Gastroesophageal sphincter (tissue), 4 donors: ENCODE measurements at places on chromosomes 3 and 15. TPM values are rescaled to one million over a fixed set of nuclear protein-coding genes. Genes with fewer than 3 reads are reported as not detected.

Gene LDHAL6B
- total RNA-seq = not detected

DNA sequence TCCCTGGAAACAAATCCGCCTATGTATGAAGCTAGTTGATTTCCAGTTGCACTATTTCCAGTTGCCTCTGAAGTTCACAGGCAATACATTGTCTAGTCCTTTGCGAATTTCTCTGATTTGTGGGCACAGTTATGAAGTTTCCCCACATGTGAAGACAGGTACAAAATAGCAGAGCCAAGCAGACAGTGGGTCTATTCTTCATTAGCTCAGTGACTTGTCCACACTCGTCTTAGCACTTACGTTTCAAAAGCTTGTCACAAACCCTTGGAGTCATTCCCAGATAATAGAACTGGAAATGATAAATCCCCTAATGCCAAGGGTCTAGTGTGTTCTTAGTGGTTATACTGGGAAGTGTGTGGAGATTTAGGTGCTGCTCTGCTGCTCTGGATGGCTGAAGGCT lies 14.5 kb downstream of the SRPRB start:
- no peak for ATAC-seq

Gene ENTPD3
- total RNA-seq = 0.58 TPM

DNA sequence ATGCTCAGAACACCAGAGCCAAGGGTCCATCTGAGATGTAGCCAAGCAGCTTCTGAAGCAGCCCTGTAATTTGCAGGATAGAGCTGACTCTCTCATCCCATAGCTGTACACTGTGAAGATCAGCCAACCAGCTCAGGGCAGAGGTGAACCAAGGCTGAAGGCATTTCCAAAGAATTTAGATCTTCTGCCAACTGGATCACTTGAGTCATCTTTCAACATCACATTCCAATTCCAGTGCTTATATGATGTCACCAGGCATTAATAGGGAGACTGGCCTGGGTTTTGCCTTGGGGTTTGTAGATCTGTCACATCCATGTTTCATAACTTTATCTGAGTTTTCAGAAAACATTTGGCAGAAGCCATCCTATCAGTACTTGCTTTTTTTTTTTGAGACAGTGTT lies 98.2 kb downstream of the NR2F2 start:
- ATAC-seq = peak; percentile 95

GRCh38 chr3:101571028-101571895 lies 2.7 kb upstream of the PCNP start:
- ATAC-seq = no peak

Gene SLC49A4
- total RNA-seq = 20.4 TPM

Gene LARP6
- 44.4 TPM for total RNA-seq

Gene NR2F2
- total RNA-seq = 82.7 TPM

- ATAC-seq = no peak
Measured at GRCh38 chr3:29694331-29694730, 413.5 kb downstream of the RBMS3 start.

GRCh38 chr3:63970631-63971475 lies 52.4 kb downstream of the PSMD6 start:
- ATAC-seq = peak; percentile 52

GRCh38 chr15:93703092-93703739 lies 528.1 kb upstream of the MCTP2 start:
- no peak for ATAC-seq

GRCh38 chr15:83284559-83285283 lies at the start of gene BNC1:
BNC1 (minus strand) TSS chr15:83284664; CDS start chr15:83284628, 36 bp downstream.
- ATAC-seq = no peak

GRCh38 chr15:27679731-27680471 lies 419.2 kb downstream of the OCA2 start:
- no peak for ATAC-seq

DNA sequence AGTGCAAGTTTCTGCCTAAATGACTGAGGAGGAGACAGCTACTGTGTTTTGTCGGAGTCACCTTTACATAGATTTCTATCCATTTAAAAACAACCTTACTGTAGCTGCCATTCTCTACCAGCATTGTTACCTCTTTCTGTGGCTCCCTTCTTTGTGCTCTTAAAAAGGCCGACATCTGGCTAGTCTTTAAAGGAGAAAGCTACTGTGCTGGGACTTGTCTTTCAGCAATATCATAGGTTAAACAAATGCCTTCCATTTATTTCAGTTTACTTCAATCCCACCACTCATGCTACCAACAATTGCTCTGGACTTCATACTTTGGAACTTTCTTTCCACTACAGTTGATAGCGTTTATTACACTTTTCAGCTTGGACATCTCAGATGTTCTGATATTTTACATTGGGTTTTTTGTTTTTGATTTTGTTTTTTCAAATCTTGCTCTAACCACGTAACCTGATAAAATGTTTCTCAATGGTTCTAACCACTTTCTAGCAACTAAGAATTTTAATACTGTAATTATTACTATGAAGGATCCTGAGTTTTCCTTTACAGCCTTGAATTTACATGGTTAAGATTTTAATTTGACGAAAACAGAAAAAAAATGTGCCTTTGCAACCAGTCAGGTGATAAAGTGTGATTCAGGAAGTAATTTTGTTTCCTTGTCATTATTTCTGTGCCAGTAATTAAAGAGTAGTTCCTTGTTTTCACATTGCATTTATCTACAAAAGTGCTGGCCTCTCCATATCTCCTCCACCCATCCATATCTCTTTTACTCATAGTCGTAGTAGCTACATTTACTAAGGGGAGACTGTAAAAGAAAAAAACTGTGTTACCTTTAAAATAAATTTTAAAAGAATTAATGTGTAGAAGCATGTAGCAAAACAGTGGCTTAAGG lies 1.3 kb upstream of the CBLB start:
- no peak for ATAC-seq

DNA sequence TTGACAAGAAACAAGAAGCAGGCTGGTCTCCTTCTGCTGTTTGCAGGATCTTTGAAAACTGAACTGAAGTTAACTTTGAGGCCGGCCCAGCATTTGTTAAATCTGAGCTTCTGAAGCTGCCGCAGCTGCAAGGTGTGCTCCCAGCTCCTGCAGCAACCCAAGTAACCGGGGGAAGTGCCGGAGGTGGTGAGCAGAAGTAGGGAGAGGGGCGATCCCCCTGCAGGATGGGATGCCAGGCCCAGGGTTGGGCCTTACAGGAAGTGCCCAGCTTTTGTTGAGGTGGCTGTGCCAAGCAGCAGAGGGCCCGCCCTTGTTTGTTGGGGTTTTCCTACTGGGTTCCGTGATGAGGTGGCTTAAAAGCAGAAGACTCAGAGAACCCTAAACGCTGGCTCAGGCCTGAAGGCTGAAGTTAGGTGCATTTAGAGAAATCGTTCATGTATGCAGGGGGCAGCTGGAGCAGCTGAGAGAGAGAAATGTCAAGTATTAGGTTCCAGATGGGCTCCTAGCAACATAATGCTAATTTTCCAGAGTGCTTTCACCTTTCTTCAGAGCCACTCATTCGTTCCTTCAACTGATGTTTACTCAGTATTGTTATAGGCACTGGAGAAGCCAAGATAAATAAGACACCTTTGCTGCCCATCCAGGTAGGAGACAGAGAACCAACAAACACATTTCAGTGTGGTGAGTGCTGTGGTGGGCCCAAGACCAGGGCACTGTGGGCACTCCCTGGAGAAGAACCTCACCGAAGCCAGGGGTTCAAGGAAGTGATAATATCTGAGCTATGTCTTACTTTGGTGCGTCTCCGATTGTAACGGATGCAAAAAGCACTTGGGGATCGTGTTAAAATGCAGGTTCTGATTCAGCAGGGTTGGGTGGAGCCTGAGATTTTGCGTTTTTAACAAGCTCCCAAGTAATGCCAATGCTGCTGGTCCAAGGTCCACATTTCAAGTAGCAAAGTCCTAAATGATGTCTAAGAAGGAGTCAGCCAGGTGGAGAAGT lies 42.2 kb upstream of the PLCL2 start:
- peak; percentile 49 for ATAC-seq

DNA sequence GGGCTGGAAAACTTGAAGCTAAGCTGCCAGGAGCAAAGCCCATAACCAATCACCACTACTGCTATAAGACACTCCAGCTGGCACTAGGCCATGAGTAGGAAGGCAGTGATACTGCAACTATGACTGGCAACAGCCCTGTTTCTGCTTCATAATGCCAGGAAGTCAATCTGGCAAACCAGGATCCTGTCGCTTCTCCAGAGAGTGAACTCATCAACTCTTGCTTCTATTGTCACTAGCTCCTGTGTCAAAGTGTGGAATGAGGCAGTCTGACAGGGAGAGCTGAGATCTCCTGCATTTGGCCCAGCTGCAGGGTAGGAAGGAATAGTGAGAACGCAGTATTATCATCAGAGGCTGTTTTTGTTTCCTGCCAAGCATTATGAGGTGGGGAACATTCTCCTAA lies 105.3 kb downstream of the CTNNB1 start:
- no peak for ATAC-seq

- no peak for ATAC-seq
Measured at GRCh38 chr15:87631093-87631492, 625.4 kb downstream of the NTRK3 start.

DNA sequence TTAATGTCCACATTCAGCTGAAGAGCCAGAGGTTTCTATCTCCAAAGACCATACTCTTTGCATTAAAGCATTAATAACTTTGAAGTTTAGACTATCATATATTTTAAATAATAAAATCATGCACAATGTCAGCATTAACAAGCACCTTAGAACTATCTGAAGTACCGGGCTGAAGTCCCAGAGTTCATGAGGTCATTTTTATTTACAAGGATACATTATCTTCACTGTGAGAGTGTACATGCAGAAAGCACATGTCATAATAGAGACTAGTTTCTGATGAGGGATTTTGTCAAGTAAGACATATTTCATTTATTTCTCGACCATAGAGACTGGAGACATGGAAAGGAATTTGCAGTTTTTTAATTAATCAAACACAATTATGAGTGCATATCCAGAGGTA lies 52.4 kb upstream of the SI start:
- no peak for ATAC-seq

Gene PRR23E
- not detected for total RNA-seq

DNA sequence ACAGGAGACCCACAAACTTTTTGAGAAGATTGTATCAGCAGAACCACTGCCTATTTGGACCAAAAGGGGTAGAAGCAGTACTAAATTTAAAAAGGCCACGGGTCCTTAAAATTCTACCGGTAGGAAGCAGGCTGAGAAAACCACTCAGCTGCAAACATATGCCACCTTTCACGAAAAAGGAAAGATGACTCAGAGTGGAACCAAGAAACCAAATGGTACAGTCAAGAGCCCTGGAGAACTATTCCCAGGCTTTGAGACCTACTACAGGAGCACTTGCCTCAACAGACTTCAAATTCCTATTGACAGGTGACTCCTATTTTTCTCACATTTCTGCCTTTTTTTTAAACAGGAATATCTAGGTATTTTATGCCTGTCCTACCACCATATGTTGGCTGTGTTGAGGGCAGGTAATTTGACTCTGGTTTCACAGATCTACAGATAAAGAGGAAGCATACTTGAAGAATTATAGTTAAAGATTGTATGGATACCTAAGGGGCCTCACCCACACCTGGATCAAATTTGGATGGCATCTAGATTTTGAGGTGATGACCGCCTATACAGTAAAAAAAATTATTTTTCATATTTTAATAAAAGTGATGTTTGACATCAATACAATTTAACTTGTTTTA lies 10.1 kb downstream of the GOLIM4 start:
- ATAC-seq = no peak

Gene ARID3B
- total RNA-seq = 6.9 TPM

Gene HMG20A
- 32.0 TPM for total RNA-seq

- no peak for ATAC-seq
Measured at GRCh38 chr3:123909785-123910184, 25.7 kb upstream of the MYLK start.

DNA sequence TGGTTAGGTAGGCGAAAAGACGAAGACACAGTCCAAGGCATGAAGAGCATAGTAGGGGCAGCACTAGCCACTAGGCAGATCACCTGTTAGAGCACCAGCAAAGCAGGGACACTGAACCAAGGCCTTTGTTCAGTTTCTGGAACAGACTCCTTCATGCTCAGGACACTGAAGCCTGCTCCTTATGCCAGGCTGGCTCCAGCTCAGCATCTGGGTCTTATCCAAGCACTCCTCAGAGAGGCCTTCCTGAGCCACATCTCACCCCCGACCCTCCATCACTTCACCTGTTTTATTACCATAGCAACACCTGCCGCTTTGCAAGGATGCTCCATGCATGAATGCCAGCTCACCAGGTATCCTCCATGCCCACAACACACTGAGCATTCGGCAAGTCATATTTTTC lies 206.3 kb upstream of the CHRNA7 start:
- no peak for ATAC-seq

Gene MOBP
- not detected for total RNA-seq

GRCh38 chr3:13137941-13138832 lies 65.0 kb upstream of the IQSEC1 start:
- ATAC-seq = no peak

DNA sequence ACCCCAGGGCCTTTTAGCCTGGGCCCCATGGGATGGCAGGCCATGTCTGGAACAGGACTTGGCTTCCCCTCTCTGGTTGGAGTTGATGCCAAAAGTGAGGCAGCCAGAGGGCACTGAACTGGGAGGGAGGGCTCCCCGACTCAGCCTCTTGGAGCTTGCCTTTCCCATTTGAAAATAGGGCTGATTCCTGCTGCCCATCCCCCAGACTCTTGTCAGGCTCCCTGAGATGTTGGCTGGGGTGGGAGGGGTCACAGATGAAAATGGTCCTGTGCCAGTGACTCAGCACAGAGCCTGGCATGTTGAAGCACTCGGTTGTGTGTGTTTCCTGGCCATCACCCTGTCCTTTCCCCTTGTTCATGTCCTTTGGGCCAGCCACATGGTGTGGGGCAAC lies 6.6 kb downstream of the PPCDC start:
- ATAC-seq = peak; percentile 33

Gene SCAANT1
- not detected for total RNA-seq

DNA sequence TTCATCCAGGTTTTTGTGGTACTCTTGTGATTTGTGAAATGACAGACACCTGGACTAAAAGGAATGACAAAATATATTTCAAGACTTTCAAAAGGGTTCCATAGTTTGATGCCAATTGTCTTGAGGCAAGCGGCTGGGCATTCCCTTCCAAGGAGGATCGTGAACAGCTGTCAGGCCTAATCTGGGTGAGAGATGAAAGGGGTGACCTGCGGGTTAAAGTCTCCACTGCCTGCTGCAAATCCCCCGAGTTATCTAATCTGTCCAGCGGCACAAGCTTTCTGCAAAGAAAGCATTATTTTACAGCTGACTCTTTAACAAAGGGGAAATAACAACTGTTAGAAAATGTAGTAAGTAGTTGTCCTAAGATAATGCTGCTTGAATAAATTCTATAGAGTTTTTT lies 128.7 kb upstream of the MB21D2 start:
- no peak for ATAC-seq

GRCh38 chr3:156050918-156051317 lies 69.5 kb upstream of the KCNAB1 start:
- ATAC-seq = no peak

Gene BUB1B
- total RNA-seq = 0.13 TPM

Gene SLC51A
- total RNA-seq = not detected

Gene CFAP100
- not detected for total RNA-seq

DNA sequence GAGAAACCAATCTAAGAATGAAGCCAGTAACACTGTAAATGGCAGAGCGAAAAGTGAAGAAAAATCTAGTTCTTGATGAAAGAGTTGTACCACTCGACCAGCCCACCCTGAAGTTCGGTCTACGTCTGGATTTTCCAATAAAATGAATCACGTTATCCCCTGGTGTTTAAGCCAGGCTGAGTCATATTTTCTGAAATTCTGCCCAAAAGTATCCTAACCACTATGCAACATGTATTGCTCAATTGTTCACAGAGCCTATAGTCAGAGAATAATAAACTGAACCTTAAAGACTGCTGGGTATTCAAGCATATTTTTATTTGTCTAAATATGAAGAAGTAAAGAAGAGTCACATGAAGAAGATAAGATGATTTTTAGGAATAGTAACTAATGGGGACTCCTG lies 245.7 kb downstream of the FGF12 start:
- no peak for ATAC-seq

Gene SI
- total RNA-seq = not detected

Gene STX19
- not detected for total RNA-seq
